ENCODE measurements at places on chromosomes 2 and 18. TPM values are rescaled to one million over a fixed set of nuclear protein-coding genes. Genes with fewer than 3 reads are reported as not detected.

GRCh38 chr2:71223767-71224333 lies 3.1 kb downstream of the PAIP2B start:
- DNase-seq: no peak

GRCh38 chr2:122886479-122887145 lies 1131.2 kb downstream of the TSN start:
- DNase-seq: no peak

DNA sequence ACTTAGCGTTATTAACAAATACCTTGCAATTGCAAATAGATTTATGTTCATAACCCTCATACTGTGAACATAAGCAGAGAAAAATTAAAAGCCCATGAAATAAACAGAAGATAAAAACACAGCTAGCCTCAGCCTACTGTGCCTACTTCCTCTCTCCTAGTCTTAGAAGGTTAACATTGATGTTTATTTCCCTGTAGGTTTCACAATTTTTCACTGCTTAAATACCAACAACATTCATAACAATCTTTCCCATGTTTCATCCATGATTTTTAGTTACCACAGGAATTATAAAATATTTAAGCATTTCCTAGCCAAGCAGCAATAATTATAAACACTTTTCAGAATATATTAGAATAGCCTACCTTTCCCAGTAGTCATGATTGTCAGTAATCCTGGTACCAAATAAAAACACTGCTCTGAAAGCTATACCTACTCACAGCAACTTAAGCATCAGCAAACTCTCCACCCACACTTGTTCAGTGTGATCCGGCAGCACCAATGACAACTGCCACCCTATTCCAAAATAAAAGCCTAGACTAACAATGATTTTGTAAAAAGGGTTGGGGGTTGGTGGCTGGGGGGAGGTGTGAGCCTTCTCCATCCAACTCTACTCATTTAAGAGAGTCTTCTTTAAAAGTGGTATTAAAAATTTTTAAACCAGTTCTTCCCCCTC lies 40.6 kb upstream of the RNU4ATAC start:
- DNase-seq: no peak

GRCh38 chr2:215619989-215620388 lies 184.1 kb upstream of the FN1 start:
- DNase-seq: no peak

DNA sequence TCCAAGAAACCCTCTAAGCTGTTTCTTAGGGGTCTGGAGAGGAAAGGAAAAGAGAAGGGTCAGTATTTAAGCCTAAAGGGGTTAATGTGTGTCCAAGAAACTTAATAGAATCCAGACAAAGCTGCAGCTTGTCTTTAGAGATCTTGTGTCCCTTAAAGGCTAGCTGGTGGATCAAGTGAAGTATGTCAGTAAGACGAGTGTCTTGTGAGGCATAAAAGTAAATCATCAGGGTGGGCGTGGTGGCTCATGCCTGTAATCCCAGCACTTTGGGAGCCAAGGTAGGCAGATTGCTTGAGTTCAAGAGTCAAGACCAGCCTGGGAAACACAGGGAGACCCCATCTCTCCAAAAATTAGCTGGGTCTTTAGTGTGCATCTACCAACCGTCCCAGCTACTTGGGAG lies 47.8 kb downstream of the CERS6 start:
- no peak for DNase-seq

GRCh38 chr2:23381485-23381884 lies 3.5 kb upstream of the KLHL29 start:
- no peak for DNase-seq

GRCh38 chr2:143176606-143177005 lies 47.4 kb downstream of the ARHGAP15 start:
- no peak for DNase-seq

DNA sequence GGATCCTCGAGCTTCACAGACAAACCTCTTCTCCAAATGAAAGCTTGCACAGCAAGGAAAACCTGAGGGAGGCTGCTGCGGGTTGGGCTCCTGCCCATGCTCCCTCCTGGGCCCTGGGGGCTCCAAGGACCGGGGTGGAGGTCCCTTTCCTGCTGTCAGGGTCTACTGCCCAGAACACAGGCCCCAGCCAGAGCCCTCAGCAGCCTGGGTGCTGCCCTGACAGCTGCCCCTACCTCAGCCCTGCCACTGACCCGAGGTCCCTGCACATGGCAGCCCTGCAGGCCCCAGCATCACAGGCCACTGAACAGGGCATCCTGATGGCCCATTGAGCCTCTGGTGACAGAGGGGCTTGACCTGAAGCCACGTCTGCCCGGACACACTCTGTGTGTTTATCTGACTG lies 41.0 kb downstream of the CROCC2 start:
- peak; percentile 53 for DNase-seq

Gene PDE11A
- 0.75 TPM for total RNA-seq

Gene PLCL1
- total RNA-seq: 14.3 TPM

- DNase-seq: no peak
Observed at GRCh38 chr2:75597949-75598348, 37.2 kb upstream of the EVA1A start.

Gene ADRA2B
- 9.4 TPM for total RNA-seq
